ENCODE measurements at places on chromosomes 4 and X. TPM values are rescaled to one million over a fixed set of nuclear protein-coding genes. Genes with fewer than 3 reads are reported as not detected.

The NWD2 gene
- under 0.01 TPM for total RNA-seq

The PPP1R3F gene
- total RNA-seq = 3.2 TPM

DNA sequence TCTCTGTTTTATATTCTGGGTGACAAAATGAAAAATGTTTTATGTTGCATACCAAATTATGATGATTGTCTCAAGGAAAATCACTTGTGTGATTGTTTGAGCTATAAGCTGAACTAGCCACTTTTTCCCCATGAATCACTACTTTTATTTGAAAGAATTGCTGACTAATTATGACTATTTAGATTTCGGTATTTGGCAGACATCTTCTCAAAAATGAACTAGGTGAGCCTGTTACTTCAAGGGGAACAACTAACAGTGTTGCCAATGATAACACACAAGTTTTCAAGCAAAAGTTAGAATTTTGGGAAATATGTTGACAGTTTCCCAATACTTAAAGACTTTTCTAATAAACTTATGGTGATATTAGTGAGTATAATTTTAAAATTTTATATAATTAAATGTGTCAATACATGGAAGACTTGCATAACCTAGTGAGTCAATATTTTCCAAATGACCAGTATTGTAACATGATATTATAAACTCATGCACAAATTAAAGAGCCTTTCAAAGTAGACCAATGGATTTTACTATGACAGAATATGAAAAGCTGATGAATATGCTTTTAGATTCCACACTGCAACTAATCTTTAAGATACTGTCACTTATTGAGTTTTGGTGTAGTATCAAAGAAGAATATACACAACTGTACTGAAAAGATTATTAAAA, 187.7 kb upstream of the GATB start:
- DNase-seq = no peak

The CLCN3 gene
- 18.6 TPM for total RNA-seq

DNA sequence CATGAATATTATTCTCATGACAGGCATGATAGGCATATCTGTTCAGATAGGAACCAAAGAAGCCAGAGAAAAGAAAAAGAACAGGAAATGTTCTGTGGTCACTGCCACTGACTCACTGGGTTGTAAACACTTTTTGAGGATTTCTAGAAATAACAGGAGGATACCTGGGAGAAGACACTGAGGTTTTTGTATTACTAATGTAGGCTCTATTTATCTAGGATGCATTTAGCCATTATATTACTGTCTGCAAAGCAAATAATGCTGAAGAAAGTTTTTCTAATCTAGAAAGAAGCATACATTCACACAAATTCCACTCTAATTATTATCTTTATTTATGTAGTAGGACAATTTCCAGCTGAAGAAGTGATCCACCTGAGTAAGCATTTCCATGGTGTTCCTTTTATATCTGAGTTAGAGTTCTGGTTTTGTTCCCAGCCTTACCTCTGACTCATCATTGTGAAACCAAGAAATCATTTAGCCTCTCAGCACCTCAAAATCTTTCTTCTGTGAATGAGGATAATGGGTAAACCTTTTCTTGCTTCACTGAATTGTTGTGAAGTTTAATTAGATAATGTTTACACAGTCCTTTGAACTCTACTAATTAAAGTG, 40.2 kb upstream of the EPGN start:
- no peak for DNase-seq

The ACOX3 gene
- total RNA-seq = 8.7 TPM

- DNase-seq = no peak
Observed at GRCh38 chr4:143618811-143619210, 81.7 kb downstream of the FREM3 start.

GRCh38 chr4:174135530-174135929, 147.9 kb downstream of the FBXO8 start:
- DNase-seq = no peak

- DNase-seq = no peak
Observed at GRCh38 chrX:49003696-49004095, 1.6 kb upstream of the GRIPAP1 start.

- DNase-seq = no peak
Observed at GRCh38 chrX:111129921-111130320, 33.9 kb downstream of the PAK3 start.

DNA sequence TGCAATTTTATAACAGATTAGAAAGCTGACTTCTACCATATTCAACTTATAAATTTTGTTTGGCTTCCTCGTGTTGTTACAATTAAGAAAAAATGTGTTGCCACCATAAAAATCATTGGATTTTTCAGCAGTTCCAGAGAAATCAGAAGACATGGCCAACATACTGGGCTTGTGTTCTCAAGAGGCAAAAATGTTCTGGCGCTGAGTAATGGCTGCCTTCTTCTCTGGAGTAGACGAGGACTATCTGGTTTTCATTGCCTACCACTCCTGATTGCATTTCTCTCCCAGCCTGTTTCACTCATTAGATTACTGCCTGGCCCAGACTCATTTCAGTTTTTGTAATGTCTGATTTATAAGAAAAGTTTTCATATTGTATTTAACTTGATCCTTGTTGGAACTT, 122.3 kb downstream of the ARHGAP10 start:
- no peak for DNase-seq

- DNase-seq = no peak
Observed at GRCh38 chr4:178812866-178813265, 1370.6 kb upstream of the AGA start.

The HSD17B13 gene
- 0.14 TPM for total RNA-seq

DNA sequence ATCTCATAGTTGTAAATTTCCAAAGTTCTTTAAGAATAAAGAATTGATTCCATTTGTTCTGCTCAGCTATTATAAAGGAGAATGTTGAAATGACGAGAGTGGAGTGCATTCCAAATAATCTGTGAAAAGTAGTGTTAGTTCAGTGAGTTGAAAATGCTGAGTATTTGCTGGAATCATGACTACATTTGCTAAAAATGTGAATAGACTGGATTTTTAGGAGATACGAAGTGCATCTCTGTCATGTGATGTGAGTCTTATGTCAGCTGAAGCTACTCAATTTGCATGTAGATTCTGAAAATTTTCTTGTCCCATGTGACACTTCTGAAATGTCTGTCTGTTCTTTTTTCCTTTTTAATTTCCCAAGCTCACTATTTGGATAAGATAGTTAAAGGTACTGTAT, 206.0 kb downstream of the DCTD start:
- no peak for DNase-seq

The HSFX3 gene
- total RNA-seq = 0.28 TPM

All from thymus (tissue), 14 donors.